GOT3 (cell line): ENCODE measurements at places on chromosomes 5 and 9.

- no peak for DNase-seq
Observed at GRCh38 chr9:116907989-116908388, 220.9 kb downstream of the TRIM32 start.

- DNase-seq, result no peak
Observed at GRCh38 chr5:64700765-64701164, 10.5 kb downstream of the SHISAL2B start.

GRCh38 chr5:131514316-131515283, 120.4 kb downstream of the RAPGEF6 start:
- no peak for DNase-seq

- no peak for DNase-seq
Observed at GRCh38 chr5:92991581-92992067, 589.4 kb downstream of the NR2F1-AS1 start.

DNA sequence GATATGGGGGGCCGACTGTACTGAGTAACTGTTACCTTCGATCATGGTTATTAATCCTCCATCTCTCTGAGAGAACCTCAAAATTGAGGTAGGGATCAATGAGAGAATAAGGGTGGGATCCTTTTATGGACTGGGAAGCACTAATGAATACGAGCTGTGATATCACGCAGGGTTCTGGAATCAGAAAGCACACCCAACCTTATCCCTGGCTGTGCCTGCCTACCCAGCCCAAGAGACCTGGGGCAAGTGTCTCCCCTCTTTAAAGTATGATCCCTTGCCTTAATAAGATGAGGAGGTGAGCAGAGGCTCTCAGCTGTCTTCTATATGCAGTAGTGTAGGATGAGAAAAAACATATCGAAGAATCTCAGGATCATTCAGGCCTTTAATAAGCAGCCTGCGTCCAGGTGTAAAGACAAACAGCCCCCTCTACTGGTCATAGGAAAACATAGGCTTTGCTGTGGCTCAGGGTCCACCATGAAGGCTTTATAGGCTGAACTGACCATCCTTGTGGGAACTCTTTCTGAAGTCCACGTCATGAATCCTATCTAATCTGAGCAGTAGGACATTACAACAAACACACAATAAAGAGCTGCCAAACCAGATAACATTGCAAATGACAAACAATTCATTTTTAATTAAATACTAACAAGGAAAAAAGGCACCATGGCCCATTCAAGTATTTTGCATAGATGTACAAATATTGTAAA, 16.8 kb downstream of the NIPAL4 start:
- no peak for DNase-seq

DNA sequence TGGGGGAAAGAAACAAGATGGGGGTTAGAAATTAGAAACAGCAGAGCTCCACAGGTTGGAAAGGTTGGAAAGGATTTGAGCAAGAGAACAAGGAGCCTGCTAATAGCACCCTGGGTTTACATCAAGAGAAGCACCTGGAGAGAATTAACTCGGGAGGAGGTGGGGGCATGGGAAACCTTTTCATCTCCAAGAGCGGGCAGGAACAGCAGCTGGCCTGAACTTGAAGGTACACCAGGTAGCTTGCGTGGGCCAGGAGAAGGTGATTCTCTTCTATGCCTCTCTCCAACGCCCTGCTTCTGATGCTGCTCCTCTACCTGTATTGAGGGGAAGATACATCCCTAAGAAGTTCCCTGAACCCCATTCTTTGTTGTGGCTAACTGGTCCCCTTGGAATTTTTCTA, 37.1 kb upstream of the GLRX start:
- no peak for DNase-seq
